ENCODE measurements at places on chromosomes 3 and 15.

DNA sequence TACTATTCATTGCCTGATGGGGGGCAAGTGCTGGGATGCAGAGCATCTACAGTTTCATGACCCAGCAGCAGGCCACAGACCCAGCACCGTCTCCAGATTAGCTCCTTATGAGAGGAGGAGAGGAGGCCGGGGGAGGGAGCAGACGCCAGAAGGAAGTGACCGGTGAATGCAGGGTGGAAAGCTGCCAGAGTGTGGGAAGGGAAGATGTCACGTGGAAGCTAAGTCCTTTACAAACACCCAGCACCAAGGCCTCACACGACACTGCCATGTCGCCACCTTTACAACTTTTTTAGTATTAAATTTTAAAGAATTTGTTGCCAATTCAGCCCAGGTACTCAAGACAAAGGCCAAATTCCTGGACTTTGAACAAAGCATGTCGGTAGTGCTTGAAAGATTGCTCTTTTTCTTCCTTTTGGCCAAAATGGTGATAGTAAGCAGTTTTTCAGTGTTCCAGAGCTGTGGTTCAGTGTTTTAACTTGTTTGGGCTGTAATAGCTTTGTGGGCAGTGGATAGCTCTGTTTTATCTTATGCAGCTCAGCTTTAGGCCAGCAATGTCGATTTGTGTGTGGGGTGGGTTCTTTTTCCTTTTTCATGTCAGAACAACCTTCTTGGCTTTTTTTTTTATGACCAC is 58.2 kb downstream of the ZBTB38 start:
- DNase-seq: no peak

DNA sequence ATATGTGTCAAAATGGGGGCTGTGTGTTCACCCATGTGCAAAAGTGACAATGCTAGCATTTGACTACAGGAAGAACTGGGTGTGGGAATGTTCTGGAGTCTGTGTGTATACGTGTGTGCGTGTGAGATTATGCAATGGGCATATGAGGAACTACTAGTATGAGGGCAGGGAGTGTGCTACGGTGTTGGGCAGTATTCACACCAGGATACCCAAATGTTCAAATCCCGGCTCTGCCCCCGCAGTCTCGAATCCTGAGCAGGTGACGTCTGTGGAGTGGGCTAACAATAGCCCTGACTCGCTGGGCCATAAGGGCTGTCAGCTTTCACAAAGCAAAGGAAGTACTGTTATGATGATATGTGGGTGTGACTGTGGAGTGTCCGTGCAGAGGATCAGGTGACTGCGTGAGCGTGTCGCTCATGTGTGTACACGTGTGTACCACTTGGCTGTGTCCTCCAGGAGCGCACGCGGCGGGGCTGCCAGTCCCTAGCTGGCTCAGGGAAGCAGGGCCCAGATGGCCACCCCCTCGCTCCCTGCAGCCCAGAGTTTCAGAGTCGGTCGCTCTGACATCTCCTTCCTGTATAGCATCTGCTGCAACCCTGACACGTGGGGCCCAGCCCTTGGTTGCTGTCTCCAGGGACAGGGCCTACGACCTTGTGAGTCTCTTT is 27.2 kb downstream of the IQSEC1 start:
- DNase-seq: no peak

GRCh38 chr3:64184621-64185020 is 40.6 kb downstream of the PRICKLE2 start:
- no peak for DNase-seq

GRCh38 chr3:20999661-21000060 is 751.3 kb downstream of the ZNF385D start:
- DNase-seq: no peak

- no peak for DNase-seq
These were observed 107.5 kb downstream of the SLC49A4 start for GRCh38 chr3:122902326-122902725.

DNA sequence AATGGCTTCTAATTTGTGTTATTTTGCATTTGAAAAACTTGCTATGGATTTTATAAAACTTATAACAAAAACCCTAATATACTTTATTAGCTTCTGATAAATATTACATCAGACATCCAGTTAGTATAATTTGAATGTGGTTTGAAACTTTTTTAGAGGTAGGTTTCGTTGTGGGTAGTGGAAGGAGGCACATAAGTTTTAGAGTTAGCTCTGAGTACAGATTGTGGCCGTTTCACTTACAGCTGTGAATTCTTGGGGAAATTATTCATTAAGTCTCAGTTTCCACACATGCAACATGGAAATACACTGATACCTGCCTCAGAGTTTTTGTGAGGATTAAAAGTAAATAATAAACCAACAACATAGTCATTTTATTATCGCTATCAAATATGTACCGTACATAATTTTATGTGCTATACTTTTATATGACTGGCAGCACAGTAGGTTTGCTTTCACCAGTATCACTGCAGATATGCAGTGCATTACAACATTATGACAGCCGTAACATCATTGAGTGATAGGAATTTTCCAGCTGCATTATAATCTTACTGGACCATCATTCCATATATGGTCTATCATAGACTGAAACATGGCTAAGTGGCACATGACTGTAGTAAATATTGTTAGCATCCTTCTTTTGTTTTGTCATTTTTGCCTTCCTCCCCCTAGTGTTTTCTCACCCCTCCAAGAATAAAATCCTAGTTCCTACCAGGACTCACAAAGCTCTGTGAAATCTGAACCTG is 175.6 kb downstream of the AKAP13 start:
- no peak for DNase-seq

DNA sequence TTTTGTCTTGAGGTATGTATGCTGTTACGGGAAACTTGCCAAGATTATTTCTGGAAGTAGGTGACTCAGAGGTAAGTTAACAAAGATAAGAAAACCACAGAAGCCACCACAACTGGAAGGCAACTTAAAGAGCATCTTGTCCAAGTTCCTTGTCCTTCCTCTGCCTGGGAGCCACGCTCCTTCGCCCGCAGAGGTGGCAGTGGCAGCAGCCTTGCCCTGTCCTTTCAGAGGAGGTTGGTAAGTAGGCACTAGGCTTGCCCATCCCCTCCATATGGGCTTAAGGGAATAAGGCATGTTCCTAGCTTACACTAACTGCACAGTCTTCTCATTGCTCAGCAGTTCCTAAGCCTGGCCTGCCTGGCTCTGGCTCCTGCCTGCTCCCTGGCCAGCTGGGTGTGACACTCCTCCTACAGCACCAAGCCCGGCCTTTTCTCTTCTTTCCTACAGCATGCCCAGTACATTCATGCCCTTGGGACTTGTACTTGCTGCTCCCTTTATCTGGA is 48.0 kb upstream of the RAB6B start:
- DNase-seq: no peak

- DNase-seq: no peak
These were observed 152.3 kb downstream of the XXYLT1 start for GRCh38 chr3:195118671-195119070.

- no peak for DNase-seq
These were observed 167.7 kb downstream of the BCHE start for GRCh38 chr3:165669504-165669903.

GRCh38 chr3:23966328-23966727 is 21.2 kb downstream of the NR1D2 start:
- no peak for DNase-seq

GRCh38 chr3:27714146-27714526 is 8.0 kb downstream of the EOMES start:
- DNase-seq: no peak
